ENCODE measurements at places on chromosomes 2 and 18. TPM values are rescaled to one million over a fixed set of nuclear protein-coding genes. Genes with fewer than 3 reads are reported as not detected.

ZNF521 gene
- total RNA-seq, result 24.4 TPM

UGT1A1 gene
- total RNA-seq, result not detected

EN1 gene
- not detected for total RNA-seq

HRH4 gene
- total RNA-seq, result 0.23 TPM

CTLA4 gene
- total RNA-seq, result 0.27 TPM

ALPG gene
- not detected for total RNA-seq

CDH19 gene
- total RNA-seq, result 12.8 TPM

COL3A1 gene
- total RNA-seq, result 1,075 TPM

SLC25A52 gene
- total RNA-seq, result not detected

EMILIN1 gene
- total RNA-seq, result 11.4 TPM

INHA gene
- 1.1 TPM for total RNA-seq

TBR1 gene
- 1.0 TPM for total RNA-seq

Measured in heart left ventricle (tissue), 16 donors.